ENCODE measurements at places on chromosomes 5 and 9.

DNA sequence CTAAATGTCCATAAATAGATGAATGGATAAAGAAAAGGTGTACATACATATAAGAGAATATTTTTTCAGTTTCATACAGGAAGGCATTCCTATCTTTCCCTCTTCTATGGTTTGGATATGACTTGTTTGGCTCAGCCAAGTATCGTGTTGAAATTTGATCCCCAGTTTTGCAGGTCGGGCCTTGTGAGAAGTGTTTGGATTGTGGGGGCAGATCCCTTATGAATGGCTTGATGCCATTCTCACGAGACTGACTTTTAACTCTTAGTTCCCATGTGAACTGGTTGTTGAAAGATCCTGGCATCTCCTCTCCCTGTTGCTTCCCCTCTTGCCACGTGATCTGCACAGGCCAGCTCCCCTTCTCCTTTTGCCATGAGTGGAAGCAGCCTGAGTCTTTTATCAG is 421.1 kb upstream of the FTMT start:
- DNase-seq: no peak

DNA sequence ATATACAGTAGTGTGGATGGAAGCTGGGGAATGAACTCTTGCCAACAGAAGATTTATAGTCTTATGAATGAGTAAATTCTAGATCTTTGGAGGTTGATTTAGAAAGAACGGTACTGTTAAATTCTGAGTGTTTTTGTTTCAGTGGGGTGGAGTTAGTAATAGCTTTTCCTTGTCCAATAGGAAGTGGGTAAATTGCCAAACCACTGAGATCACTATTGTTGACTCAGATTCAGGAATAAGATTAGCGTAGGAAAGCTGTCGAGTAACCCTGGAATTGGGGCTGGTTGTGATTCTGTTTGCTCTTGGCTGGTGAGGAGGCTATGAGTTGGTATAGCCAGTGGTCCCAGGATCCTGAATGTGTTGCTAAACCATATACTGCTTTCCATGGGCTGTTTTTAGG is 155.6 kb downstream of the ARHGAP26 start:
- DNase-seq: no peak

GRCh38 chr5:31867219-31867618 is 228.3 kb downstream of the PDZD2 start:
- no peak for DNase-seq

- DNase-seq: no peak
Measured at GRCh38 chr9:107407675-107408074, 81.9 kb downstream of the KLF4 start.

DNA sequence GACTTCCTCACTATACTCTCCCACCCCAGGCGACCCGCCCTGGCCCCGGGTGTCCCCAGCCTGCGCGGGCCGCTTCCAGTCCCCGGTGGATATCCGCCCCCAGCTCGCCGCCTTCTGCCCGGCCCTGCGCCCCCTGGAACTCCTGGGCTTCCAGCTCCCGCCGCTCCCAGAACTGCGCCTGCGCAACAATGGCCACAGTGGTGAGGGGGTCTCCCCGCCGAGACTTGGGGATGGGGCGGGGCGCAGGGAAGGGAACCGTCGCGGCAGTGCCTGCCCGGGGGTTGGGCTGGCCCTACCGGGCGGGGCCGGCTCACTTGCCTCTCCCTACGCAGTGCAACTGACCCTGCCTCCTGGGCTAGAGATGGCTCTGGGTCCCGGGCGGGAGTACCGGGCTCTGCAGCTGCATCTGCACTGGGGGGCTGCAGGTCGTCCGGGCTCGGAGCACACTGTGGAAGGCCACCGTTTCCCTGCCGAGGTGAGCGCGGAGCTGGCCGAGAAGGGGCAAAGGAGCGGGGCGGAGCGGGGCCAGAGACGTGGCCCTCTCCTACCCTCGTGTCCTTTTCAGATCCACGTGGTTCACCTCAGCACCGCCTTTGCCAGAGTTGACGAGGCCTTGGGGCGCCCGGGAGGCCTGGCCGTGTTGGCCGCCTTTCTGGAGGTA is 2.1 kb downstream of the CA9 start:
- peak; percentile 38 for DNase-seq

GRCh38 chr5:39541920-39542319 is 117.1 kb upstream of the DAB2 start:
- DNase-seq: no peak
